Tibial nerve (tissue), 4 donors: ENCODE measurements at places on chromosomes 16 and 17. TPM values are rescaled to one million over a fixed set of nuclear protein-coding genes. Genes with fewer than 3 reads are reported as not detected.
A peak's percentile ranks its signal among the peaks of the same experiment; 100 is the strongest.

Gene ARHGAP44
- 2.4 TPM for total RNA-seq

Gene NGFR
- total RNA-seq: 205 TPM

Gene DNAAF8
- 15.3 TPM for total RNA-seq

Gene CLEC18B
- 7.9 TPM for total RNA-seq

Gene MT1H
- total RNA-seq: not detected

Gene NOS2
- 0.22 TPM for total RNA-seq

Gene C16orf92
- total RNA-seq: not detected

Gene GPR142
- total RNA-seq: not detected

DNA sequence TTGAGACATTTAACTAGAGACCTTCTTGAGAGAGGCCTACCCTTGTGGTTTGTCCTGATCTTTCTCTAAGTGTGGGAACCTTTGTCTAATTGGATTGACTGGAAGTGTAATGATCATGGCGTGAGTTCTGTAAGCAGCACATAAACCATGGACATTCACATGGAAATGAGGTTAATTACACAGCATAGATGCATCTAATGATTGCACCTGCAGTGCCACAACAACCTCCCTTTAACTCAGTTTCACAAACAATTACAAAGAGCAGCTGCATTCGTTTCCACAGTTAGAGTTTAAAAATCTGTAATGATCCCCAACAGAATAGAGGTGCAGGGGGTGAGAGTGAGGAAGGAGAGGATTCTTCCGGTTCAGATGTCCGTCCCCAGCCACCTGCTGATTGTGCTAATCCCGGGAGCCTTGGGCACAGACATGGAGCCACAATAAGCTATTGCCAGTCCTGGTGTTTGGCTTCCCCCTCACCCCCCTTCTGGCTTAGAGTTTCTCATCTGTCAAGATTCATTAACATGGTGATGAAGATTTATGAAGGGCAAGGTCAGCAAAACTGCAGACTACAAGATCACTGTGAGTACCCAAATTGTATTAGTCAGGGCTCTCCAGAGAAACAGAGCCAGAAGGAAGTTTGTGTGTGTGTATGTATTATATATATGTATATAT, 659.2 kb upstream of the SOX9 start:
- no peak overlapping the region for H3K4me3 ChIP-seq
- H3K36me3 ChIP-seq: no peaks in the 10 kb centered on the region
- no peak overlapping the region for H3K27ac ChIP-seq
- H3K27me3 ChIP-seq: no peaks in the 10 kb centered on the region

- H3K27ac ChIP-seq: no peak overlapping the region
- no peak for DNase-seq
- no peak overlapping the region for H3K4me3 ChIP-seq
- no peaks in the 10 kb centered on the region for H3K27me3 ChIP-seq
- no peaks in the 10 kb centered on the region for H3K4me1 ChIP-seq
Measured at GRCh38 chr16:79077346-79077745, 523.2 kb downstream of the MAF start.

- no peak overlapping the region for H3K27ac ChIP-seq
- no peak overlapping the region for H3K4me3 ChIP-seq
- H3K27me3 ChIP-seq: no peaks in the 10 kb centered on the region
- no peaks in the 10 kb centered on the region for H3K36me3 ChIP-seq
Measured at GRCh38 chr17:28467456-28468025, 5.9 kb upstream of the SLC13A2 start.

DNA sequence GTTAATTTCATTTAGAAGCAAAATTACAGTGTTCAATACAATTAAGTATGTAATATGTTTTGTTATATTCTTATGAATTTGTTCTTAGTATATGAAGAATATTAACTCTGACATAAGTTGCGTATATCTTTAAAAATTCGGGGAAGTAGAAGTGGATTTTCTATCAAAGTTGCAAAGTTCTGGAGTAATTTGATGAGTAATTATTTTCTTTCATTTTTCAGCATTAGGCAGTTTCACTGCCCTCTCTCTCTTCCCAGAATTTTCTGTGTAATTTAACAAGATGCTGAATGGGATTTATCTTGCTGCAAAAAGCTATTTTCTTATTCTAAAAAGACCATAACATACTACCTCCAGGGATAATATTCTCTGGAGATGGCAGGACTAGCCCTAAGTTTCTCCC, 8.9 kb upstream of the CCL18 start:
- no peaks in the 10 kb centered on the region for H3K36me3 ChIP-seq
- DNase-seq: no peak
- H3K4me1 ChIP-seq: no peaks in the 10 kb centered on the region
- no peak overlapping the region for H3K27ac ChIP-seq
- H3K27me3 ChIP-seq: no peaks in the 10 kb centered on the region

- H3K36me3 ChIP-seq: no peaks in the 10 kb centered on the region
- H3K4me1 ChIP-seq: no peaks in the 10 kb centered on the region
- H3K4me3 ChIP-seq: no peak overlapping the region
- no peak for DNase-seq
Measured at GRCh38 chr16:10992797-10993196, 48.4 kb downstream of the CLEC16A start.

- DNase-seq: no peak
- H3K36me3 ChIP-seq: no peaks in the 10 kb centered on the region
- H3K27me3 ChIP-seq: no peaks in the 10 kb centered on the region
- peak overlapping the region; percentile 66 for H3K27ac ChIP-seq
Measured at GRCh38 chr17:66542129-66542966, 239.9 kb downstream of the PRKCA start.

GRCh38 chr17:54867634-54868033, 33.0 kb upstream of the TOM1L1 start:
- H3K36me3 ChIP-seq: no peaks in the 10 kb centered on the region
- H3K4me1 ChIP-seq: no peaks in the 10 kb centered on the region
- DNase-seq: no peak
- no peaks in the 10 kb centered on the region for H3K27me3 ChIP-seq
- no peak overlapping the region for H3K27ac ChIP-seq
- H3K4me3 ChIP-seq: no peak overlapping the region

DNA sequence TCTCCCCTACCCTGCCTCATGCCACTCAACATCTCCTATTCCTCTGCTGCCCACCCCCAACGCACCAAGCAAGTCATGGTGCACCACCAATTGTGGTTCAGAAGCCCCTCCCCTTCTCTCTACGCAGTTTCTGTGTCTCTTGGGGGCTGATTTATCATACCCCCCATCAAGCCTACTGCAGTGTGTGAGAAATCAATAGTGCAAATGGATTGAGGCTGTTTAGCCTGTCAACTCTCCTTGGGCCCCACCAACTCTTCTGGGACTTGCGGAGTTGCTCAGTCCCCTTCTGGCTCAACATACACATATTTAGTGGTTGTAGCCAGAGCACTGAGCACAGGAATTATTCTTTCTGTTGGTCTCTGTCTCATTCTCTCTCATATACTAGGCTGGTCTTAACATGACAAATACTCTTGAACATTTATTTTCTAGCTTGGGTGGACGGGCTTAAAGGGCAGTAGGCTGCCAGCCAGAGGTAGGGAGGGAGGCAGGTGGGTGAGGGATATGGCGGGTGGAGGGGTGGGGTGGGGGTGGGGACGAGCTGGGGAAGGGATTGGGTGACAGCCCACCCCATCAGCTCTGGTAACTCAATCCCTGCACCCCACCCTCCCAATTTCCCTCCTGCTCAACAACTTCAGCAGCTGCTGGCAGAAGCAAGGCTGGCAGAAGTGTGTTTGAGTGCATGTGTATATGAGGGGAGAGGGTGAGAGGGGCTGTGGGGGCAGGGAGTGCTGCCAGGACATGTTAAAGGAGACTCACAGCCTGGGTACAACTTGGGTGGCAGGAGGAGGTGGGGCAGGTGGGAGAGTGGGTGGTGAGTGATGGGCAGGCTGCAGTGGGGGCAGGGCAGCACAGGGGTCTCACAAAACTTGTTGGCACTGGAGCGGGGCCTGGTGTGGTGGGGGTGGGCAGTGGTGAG, 4.9 kb downstream of the RARA start:
- H3K36me3 ChIP-seq: no peaks in the 10 kb centered on the region
- H3K4me1 ChIP-seq: peaks cover 94% of the 10 kb centered on the region
- no peaks in the 10 kb centered on the region for H3K27me3 ChIP-seq
- H3K4me3 ChIP-seq: no peak overlapping the region

- no peaks in the 10 kb centered on the region for H3K4me1 ChIP-seq
- no peak for DNase-seq
- H3K27me3 ChIP-seq: no peaks in the 10 kb centered on the region
- no peaks in the 10 kb centered on the region for H3K36me3 ChIP-seq
Measured at GRCh38 chr16:57689762-57690558, 4.6 kb upstream of the DRC7 start.

DNA sequence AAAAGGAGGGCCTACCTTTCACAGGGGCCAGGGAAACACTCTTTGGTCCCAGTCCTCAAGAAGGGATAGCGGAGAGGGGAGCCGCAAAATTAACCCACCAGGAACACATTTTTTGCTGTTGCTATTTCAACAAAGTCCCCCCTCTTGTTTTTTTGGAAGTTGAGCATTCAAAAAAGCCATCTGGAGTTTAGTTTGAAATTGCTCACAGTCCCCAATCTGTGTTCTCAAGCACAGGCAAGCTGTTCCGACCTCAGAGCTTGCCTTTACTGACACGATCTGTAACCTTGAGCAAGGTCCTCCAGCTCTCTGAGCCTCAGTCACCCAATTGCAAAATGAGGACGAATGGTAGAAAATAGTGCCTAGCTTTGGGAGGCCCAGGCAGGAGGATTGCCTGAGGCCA, 131.1 kb downstream of the ZNF423 start:
- no peak for DNase-seq
- H3K4me1 ChIP-seq: no peaks in the 10 kb centered on the region
- H3K4me3 ChIP-seq: no peak overlapping the region
- H3K27me3 ChIP-seq: no peaks in the 10 kb centered on the region
- no peak overlapping the region for H3K27ac ChIP-seq

GRCh38 chr17:28407130-28407973, 1.3 kb upstream of the SLC46A1 start:
- H3K36me3 ChIP-seq: peaks cover 9% of the 10 kb centered on the region
- DNase-seq: no peak
- no peaks in the 10 kb centered on the region for H3K27me3 ChIP-seq

DNA sequence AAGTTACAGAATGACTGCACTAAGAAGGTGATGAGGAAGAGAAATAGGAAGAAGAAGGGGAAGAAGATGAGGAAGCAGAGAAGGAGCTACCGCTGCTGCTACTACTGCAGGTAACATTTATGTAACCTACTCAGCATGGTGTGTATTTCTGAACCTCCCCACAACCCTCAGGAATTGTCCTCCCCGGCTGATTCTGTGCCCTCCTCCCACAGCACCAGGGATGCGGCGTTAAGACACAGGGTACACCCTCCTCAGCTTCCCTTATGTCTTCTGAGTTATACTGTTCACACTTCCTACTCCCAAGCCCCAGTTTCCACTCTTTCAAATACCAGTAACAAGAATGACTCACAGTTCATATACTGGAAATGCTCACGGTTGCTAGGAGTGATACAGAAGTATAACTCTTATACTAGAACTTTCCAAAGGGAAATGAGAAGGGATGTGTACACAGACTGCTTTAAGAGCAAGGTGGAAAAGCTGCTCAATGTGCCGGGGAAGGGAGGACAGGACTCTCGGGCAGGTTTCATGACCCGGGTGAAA, 224.5 kb upstream of the PSMD7 start:
- H3K4me3 ChIP-seq: no peak overlapping the region
- no peak overlapping the region for H3K27ac ChIP-seq

GRCh38 chr16:28069971-28070794, 6.7 kb upstream of the GSG1L start:
- H3K27ac ChIP-seq: no peak overlapping the region
- peaks cover 17% of the 10 kb centered on the region for H3K4me1 ChIP-seq
- no peak for DNase-seq
- no peak overlapping the region for H3K4me3 ChIP-seq
- H3K27me3 ChIP-seq: no peaks in the 10 kb centered on the region

- H3K27ac ChIP-seq: no peak overlapping the region
- DNase-seq: no peak
- no peaks in the 10 kb centered on the region for H3K4me1 ChIP-seq
- H3K36me3 ChIP-seq: peaks cover 44% of the 10 kb centered on the region
Measured at GRCh38 chr16:81376880-81377279, 62.1 kb downstream of the GAN start.

GRCh38 chr17:50129353-50129727, 620 bp downstream of the SAMD14 start:
- no peak overlapping the region for H3K27ac ChIP-seq
- H3K27me3 ChIP-seq: no peaks in the 10 kb centered on the region
- no peak for DNase-seq
- H3K36me3 ChIP-seq: no peaks in the 10 kb centered on the region
- peak overlapping the region; percentile 55 for H3K4me3 ChIP-seq

DNA sequence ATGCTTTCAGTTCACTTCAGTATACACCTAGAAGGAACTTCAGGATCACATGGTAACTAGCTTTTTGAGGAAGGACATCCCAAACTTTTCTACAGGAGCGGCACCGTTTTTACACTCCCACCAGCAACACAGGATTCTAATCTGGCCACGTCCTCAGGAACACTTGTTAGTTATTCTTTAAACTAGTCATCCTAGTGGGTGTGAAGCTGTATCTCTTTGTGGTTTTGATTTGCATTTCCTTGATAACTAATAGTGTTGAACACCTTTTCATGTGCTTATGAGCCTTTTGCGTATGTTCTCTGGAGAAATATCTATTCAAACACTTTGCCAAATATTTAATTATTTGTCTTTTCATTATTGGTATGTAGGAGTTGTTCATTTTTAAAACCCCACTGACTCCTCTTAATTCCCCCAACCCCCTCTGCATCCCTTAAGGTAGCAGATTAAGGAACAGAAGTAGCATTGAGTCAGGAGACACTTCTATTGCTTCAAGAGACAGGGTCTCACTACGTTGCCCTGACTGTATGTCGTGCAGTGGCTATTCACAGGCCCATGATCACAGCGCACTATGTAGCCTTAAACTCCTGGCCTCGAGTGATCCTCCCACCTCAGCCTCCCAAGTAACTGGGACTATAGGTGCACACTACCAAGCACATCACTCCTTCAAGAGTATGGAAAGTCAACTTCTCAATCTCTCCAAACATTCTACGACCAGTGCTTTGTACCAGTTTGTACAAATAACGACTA, 25.4 kb downstream of the YWHAE start:
- H3K27me3 ChIP-seq: no peaks in the 10 kb centered on the region
- no peak for DNase-seq
- no peak overlapping the region for H3K27ac ChIP-seq
- no peaks in the 10 kb centered on the region for H3K36me3 ChIP-seq
- H3K4me3 ChIP-seq: no peak overlapping the region
- no peaks in the 10 kb centered on the region for H3K4me1 ChIP-seq

DNA sequence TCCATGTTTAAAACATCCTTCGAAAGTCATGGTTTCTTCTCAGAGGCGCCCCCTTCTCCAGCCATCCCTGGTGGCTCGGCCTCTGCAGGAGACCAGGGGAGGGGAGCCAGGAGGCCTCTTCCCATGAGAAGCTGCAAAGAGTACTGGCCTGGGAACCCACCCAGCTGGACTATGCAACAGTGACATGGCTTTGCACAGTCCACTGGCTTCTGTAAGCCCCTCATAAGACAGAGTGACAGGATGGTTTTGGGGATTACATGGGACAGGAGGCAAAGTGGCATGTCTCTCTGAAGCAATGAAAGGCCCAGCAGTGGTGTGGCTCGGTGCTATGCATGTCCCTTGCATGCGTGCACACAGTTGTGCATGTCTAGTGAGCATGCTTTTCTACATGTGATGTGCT, 99.5 kb downstream of the C16orf78 start:
- no peaks in the 10 kb centered on the region for H3K36me3 ChIP-seq
- H3K27me3 ChIP-seq: no peaks in the 10 kb centered on the region
